ENCODE measurements at places on chromosomes 4 and X.

DNA sequence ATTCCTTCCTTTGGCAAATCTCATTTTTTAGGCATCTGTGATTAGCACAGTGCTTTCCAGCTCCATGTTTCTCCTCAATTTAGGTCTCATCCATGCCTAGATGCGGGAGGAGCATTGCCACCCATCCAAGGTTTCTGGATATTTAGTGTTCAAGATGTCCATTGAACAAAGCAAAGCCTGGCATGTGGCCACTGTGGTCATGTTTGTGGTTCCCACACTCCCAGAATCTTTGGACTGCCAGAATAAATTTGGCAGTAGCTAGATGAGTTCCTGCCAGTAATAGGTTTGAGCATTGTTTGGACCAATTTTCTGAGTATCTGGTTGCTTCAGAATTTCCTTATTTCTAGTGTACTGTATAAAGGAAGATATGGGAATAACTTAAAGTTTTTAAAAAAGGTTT, 1124.1 kb downstream of the ADGRL3 start:
- DNase-seq = no peak

DNA sequence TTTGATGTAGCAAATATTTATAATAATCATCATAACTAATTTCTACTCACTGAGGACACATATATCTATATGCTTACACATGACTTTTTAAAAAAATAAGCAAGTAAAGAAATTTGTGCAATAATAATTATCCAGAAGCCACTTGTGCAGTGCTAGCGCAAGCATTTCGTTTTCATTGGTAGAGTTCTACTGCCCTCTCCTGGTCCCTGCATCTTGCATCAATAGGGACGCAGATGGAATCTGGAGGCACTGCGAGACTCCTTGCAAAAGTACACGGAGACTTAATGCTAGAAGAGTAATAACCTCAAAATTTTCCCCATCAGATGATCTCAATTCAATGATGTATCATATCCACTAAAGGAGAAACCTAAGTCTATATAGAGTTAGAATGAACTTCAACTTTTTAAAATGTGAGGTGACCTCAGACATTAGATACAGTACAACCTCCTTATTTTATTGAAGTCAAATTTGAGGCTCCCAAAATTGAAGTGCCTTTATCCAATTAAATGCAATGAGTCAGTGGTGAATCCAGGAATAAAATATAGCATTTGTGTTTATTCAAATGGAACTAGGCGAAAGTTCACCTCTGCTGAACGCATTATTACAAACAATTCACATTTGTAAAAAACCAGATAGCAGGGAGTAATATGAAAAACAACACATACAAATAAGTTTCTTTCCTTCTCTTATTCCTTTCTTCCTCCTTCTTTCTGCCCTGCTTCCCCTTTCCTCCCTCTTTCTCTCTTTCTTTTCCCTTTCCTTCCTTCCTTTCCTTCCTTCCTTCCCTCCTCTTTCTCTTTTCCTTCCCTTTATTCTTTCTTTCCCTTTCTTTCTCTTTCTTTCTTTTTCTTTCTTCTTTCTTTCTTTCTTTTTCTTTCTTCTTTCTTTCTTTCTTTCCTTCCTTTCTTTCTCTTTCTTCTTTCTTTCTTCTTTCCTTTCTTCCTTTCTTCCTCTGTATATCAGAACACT, 450.0 kb downstream of the ANKRD50 start:
- DNase-seq = peak; percentile 89

GRCh38 chr4:679104-679481, 4.8 kb downstream of the MYL5 start:
- no peak for DNase-seq

- no peak for DNase-seq
Measured at GRCh38 chr4:145388043-145388442, 93.6 kb upstream of the SMAD1 start.

DNA sequence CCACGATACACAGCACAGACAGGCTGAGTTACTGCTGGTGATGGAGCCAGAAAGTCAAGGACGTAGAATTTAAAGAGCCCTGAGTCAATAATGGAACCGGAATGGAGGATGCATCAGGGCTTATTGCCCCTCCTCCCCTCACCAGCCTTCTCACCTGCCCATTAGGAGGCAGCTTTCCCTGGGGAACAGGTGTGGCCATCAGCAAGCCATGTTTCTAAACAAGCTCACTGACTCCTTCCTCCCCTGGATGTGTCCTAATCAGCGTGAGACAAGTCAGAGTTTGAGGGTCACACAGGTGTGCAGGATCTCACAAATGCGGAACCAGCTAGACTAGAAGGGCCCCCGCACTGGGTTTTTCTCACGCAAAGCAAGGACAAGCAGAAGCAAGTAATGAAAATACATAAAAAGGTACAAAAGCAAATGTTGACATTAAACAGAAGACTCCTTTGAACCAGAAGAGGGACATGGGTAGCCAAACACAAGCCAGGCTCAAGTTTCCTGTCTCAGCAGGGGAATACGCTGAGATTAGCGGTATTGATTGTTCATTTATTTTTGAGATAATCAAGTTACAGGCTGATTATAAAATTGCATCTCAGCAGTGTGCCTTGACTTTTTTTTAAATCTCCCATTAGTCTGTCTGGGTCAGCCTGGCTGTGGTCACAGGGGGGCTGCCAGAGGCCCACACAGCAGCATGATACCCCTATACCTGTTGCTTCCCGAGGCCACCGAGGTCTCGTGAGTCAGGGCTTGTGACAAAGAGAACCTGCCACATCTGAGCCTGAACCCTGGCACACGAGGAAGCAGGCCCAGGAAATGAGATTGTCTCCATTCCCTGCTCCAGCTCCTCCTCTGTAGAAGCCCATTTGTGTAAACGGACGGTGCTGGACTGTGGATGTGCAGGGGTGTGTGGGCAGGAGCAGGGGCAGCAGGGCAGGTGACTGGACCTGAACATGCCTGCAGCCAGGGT, 37.4 kb downstream of the CCKAR start:
- no peak for DNase-seq

DNA sequence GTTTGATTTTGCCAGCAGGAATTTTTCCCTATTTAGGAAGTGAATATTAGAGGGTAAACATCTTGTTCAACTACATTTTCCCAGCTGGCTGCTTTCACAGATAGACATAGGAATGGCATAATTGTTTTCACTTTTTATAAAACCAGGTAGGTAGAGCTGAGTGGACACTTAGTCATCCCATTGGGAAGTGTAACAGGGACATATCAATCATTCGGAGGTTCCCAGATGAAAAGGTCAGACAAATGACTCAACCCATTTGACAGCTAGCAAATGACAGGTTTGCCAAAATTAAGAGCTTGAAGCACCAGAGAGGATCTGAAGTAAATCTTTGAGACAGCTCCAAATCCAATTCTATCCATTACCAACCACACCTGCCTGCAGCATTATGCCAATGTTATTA, 205.3 kb downstream of the SLC39A8 start:
- no peak for DNase-seq

- DNase-seq = peak; percentile 88
Measured at GRCh38 chrX:23901805-23902204, 5.9 kb downstream of the APOO start.

GRCh38 chr4:40840985-40841571, 91.3 kb downstream of the NSUN7 start:
- peak; percentile 72 for DNase-seq

DNA sequence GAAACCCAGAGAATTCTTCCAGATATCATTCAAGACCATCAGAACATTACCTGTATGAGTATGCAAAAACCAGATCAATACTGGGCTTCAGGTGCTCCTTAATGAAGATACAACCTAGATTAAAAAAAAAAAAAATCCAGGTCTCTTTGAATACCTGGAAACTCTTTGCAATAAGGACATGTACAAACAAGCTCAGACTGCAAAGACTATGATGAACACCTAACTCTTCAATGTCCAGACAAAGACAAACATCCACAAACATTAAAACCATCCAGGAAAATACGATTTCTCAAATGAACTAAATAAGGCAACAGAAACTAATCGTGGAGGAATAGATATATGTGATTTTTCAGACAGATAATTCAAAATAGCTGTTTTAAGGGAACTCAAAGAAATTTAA, 38.7 kb downstream of the NLRP2B start:
- DNase-seq = no peak
